ENCODE measurements at places on chromosomes 2 and 18. TPM values are rescaled to one million over a fixed set of nuclear protein-coding genes. Genes with fewer than 3 reads are reported as not detected.

Gene RDH14
- total RNA-seq = 18.7 TPM

Gene ASNSD1
- 27.5 TPM for total RNA-seq

Gene CROCC2
- not detected for total RNA-seq

Gene RSAD2
- 0.67 TPM for total RNA-seq

Gene UBXN2A
- 9.4 TPM for total RNA-seq

Gene LRP1B
- not detected for total RNA-seq

Gene COL6A3
- 0.02 TPM for total RNA-seq

Gene AGXT
- not detected for total RNA-seq
